ENCODE measurements at places on chromosomes 5 and 9. TPM values are rescaled to one million over a fixed set of nuclear protein-coding genes. Genes with fewer than 3 reads are reported as not detected.
A peak's percentile ranks its signal among the peaks of the same experiment; 100 is the strongest.

Gene C5orf58
- not detected for total RNA-seq

Gene DDX4
- total RNA-seq, result not detected

Gene INSL6
- not detected for total RNA-seq

Gene TMEM252
- not detected for total RNA-seq

Gene AMBP
- total RNA-seq, result 4.0 TPM

Gene PCDHB11
- 1.3 TPM for total RNA-seq

Gene ARID3C
- total RNA-seq, result 0.49 TPM

Gene SLCO4C1
- total RNA-seq, result 6.7 TPM

Gene SLC6A18
- total RNA-seq, result not detected

DNA sequence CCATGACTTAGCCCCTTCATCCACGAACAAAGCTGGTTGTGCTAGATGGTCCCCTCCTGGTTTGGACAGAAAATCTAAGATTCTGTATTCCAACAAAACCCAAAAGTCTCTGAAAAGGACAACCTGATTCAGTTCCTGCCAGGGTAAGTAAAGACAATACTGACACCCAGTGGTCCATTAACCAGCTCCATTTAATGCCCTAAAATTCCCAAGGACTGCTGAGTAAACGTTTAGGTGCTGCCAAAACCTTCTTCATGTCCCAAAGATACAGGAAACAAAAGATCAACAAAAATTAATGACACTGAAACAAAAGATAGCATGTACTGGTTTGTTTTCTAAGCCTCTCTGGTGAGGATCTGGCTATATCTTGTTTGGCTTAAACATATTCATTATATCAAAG, 25.3 kb upstream of the PPP1R2B start:
- peak; percentile 81 for DNase-seq

DNA sequence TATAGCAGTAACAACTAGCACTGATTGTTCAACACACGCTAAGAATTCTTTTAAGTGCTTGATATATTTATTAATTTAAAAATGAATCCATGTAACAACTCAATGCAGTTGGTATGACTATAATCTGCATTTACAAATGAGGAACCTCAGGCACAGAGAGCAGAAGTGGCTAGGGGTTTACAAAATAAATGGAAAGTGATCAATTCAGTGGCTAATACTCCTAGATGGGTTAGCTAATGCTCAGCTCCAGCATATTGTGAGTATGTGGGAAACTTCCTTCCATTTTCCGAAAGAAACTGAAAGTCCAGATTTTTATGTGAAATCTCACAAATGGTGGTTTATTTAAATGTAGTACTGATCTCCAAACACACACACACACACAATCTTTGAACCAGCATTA, 128.0 kb downstream of the RFX3 start:
- DNase-seq, result no peak

GRCh38 chr9:32339424-32339823, 45.0 kb upstream of the ACO1 start:
- DNase-seq, result no peak

GRCh38 chr5:88885002-88885401, 2.0 kb upstream of the MEF2C start:
- DNase-seq, result no peak

GRCh38 chr9:94014920-94015319, 59.8 kb upstream of the BARX1 start:
- DNase-seq, result no peak

- DNase-seq, result no peak
Measured at GRCh38 chr5:1411099-1411498, 34.1 kb downstream of the SLC6A3 start.

DNA sequence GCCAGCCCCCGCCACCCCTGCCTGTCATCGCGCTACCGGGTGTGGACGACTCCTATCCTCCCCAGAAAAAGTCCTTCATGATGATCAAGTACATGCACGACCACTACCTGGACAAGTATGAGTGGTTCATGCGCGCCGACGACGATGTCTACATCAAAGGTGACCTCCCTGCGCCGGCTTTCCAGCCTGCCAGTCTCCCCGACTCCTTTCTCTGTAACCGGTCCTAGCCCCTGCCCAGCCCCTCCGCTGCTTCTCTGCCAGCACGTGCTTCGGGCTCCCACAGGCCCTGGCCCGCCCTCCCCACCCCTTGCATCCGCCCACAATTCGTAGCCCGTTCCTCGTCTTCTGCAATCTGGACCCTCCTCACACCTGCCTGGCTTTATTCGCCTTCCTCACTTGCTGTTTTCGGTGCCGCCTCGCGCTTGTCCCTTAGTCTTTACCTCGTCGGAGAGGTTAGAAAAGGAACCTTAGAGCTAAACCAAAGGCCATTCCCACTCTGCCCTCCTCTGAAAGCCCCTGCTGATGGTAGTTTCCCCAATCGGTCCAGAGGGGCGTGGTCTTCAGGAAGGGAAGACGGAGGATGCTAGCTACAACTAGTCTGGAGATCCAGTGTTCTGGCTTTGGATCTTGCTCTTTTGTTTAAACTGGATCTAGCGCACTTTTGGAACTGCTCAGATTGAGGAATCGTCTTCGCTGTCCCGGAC, 1.4 kb downstream of the CHSY3 start:
- DNase-seq, result peak; percentile 74

DNA sequence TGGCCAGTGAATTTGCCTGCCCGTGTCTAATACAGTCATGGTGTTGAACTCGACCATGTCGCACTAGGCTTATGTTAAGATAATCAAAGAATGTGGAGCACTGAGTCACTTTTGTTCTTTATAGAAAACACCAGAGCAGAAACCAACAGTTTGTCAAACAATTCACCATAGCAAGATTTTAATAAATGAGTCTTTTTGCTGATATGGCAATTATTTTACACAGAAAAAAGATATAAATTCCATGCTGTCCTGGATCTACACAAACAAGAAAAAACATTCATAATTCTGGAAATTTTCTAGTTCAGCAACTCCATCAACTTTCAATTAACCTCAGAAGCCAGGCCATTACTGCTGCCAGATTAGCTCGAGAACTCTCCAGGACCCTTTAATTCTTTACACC, 208.9 kb downstream of the ZNF608 start:
- DNase-seq, result no peak

Measured in GM23338 (cell line).